Inflammatory macrophage treated with lipopolysaccharide for 4 hours (primary cell): ENCODE measurements at places on chromosomes 2 and 18.

- DNase-seq, result no peak
Observed at GRCh38 chr2:9819551-9819950, 23.7 kb upstream of the TAF1B start.

DNA sequence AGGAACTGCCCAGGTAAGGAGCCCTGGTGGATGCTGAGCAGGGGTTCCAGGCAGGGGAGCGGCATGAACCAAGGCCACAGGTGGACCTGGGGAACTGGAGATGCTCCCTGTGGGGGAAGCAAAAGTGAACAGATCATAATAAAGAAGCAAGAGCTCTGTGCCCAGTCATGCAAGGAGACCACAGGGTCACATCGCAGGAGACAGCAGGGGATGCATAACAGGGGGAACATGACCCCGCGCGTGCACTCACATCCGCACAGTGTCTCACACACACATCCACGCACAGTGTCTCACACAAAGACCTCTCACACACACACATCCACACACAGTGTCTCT is 473.3 kb upstream of the HS6ST1 start:
- no peak for DNase-seq

GRCh38 chr2:108125581-108125980 is 114.2 kb upstream of the SULT1C3 start:
- no peak for DNase-seq

DNA sequence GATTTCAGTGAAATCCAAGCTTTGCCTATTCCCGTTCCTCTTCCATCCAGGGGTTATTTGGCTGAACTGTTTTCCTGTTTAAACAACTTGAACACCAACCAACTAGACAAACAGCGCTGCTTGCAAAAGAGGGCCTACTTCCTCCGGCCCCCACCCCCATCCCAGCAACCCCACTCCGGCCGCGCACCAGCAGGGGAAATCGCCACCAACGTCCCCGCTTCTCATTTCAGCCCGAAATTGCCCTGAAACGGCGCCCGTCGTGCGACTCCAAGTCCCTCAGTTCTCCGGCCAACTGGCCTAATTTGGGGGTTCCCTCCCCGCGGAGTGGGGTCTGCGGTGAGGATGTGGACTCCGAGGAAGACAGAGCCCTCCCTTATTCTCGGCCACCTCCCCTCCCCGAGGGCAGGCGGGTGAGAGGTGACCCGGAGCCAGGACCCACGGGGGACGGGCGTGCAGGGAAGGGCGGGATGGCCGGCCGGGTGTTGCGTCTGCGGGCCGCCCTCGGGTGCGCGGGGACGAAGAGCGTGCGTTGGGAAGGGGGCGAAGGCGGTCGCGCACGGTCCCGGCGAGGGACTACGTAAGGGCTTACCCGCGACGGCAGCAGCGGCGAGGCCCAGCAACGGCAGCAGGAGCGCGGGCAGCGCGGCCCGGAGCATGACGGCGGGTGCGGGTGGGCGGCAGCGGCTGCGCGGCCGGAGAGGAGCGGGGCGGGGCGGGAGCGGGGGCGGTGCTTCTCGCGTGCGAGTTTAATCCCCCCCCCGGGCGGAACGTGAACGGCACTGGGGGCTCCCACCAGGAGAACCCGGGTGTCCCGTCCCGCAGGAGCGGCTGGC is at the start of gene CD302:
CD302 (minus strand) TSS at position 666 of the 833 bp plus-strand sequence; CDS start at position 656, 10 bp downstream.
- DNase-seq, result peak; percentile 56

GRCh38 chr18:41043876-41044275 is 911.2 kb upstream of the PIK3C3 start:
- no peak for DNase-seq

GRCh38 chr2:161243312-161243711 is 64.9 kb upstream of the PSMD14 start:
- no peak for DNase-seq

GRCh38 chr2:141899740-141900139 is 231.1 kb downstream of the LRP1B start:
- DNase-seq, result no peak

- DNase-seq, result no peak
Observed at GRCh38 chr18:79428287-79428686, 32.6 kb downstream of the NFATC1 start.

DNA sequence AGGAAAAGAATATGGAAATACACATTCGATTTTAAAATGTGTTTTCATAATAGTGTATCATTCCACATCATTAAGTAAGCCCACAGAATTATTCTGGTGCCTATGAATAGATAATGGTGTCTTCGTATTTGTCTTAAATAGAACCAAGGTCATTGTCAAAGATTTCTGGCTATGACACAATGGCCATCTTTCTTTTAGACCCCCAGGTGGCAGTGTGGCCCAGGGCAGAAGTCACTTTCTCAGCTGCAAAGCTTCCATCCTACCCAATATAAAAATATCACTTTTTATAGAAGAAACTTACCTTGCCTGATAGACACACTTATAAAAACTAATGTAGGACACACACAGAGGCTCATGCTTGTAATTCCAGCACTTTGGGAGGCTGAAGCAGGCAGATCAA is 57.5 kb downstream of the ZRANB3 start:
- DNase-seq, result peak; percentile 11

- DNase-seq, result no peak
Observed at GRCh38 chr2:152395103-152395502, 60.1 kb downstream of the FMNL2 start.
